Kidney capillary endothelial cell (primary cell): ENCODE measurements at places on chromosomes 7 and 10.

- DNase-seq = no peak
These were observed 15.6 kb downstream of the ATXN7L1 start for GRCh38 chr7:105860793-105861192.

DNA sequence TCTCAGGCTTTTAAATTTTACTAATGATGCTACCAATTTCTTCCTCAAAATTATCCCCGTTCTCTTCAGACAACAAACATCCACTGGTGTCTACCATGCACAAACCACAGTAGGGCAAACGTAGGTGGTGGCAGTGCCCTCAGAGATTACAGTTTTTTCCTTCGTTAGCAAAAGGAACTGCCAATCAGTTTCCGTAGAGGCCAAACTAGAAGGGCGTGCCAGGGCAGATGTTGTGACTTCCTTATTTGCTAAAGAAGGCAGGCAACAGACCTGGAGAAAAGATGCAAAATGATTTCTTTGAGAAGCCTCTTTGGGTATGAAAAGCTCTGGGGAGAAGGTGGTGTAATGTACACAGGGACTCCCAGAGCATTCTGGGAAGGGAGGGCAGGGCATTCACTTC is 7.6 kb upstream of the FAM180A start:
- no peak for DNase-seq

DNA sequence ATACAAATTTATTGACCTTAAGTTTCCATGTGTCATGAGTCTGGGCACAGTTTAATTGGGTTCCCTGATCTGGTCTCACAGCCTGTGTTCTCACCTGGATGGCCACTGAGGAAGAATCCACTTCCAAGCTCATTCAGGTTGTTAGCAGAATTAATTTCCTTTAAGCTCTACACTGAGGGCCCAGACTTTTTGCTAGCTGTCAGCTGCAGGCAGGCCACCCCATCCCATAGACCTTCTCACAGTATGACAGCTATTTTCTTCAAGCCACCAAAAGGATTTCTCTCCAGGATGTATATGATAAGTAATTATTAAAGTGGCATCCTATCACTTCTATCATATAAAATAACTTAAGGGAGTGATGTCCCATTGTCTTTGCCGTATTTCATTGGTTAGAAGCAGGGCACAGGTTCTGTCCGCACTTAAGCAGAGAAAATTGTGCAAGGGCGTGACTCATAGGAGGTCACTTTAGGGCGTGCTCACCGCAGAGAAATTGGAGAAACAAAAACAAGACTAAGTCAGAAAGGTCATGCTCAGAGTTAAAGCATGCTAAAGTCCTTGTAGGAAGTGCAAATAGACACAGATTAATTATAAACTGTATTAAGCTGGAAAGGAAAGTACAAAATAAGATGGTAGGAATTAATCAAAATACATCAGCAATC is 109.9 kb downstream of the AHR start:
- DNase-seq = no peak

DNA sequence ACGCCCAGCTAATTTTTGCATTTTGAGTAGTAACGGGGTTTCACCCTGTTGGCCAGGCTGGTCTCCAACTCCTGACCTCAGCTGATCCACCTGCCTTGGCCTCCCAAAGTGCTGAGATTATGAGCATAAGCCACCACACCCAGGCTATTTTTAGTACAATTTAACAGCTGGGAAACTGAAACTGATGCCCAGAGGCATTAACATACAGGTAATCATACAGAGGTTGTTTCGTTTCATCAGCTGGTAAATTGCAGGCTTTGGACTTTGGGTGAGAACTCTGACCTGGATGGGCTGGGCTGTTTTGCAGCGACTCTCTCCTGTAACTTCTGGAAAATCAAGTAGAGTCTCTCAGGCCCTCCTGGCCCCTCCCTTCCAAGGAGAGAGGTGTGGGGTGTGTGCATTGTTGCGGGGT is 6.2 kb upstream of the ACHE start:
- no peak for DNase-seq

GRCh38 chr10:42827201-42827600 is 44.6 kb downstream of the BMS1 start:
- DNase-seq = no peak

DNA sequence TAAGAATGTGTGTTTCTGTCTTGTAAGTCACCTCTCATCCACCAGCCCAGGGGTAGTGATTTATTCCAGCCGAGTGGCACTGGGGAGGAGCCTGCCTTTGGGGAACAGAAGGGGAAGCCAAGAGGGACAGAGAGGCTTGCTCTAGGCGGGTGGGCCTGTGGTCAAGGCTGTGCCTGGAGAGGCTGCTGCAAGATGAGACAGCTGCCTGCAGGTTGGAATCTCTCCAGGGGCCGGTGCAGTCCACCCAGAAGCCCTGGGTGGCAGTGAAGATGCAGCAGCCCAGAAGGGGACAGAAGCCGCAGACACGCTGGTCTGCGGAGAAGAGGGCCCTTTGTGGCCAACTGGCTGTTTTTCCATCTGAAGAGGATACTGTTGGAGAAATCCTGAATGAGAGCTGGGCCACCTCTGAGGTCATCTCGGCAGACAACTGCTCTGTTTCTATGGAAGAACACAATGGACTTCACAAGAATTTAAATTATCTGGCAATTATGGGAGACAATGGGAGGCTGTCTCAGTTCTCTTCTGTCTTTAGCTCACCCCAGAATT is 175.7 kb downstream of the GFRA1 start:
- DNase-seq = no peak
